Chondrocyte (in vitro differentiated cells): ENCODE measurements at places on chromosomes 7 and 10.
A peak's percentile ranks its signal among the peaks of the same experiment; 100 is the strongest.

DNA sequence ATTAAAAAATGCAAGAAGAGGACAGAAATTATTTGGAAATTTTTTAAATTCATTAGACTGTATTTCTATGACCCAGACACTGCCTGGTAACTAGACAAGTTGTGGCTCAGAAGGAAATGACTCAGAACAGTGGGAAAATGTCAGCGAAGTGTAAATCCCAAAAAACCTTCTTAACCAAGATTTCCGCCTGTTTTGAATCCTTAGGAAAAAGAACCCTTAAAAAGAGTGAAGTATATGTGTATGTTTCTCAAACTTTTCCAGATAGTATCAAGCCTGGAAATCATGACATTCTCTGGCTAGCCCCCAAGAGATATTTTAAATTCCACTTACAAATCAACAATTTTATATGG, 42.7 kb upstream of the PLXNA4 start:
- H3K27me3 ChIP-seq: no peaks in the 10 kb centered on the region
- no peak for DNase-seq
- H3K4me1 ChIP-seq: peaks cover 26% of the 10 kb centered on the region
- no peaks in the 10 kb centered on the region for H3K36me3 ChIP-seq
- H3K27ac ChIP-seq: peak overlapping the region; percentile 93

DNA sequence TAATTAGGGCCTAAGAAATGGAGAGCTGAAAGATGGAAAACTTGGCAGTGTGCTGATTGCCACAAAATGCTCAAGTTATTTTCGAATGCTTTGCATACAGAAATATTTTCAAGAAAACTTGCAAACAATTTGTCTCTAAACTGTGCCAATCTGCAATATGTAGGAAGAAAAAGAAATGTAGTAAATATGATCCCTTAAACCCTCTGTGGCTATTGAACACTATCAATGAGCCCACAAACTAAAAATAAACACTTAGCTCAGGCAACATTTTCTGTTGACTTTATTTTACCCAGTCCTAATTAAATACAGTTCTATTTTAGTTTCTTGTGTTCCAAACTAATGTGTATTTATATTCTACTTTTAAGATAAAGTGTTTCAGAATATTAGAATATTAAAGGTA, 342.1 kb downstream of the SEMA3D start:
- H3K36me3 ChIP-seq: no peaks in the 10 kb centered on the region
- no peaks in the 10 kb centered on the region for H3K27me3 ChIP-seq
- no peak for DNase-seq
- no peak overlapping the region for H3K27ac ChIP-seq
- H3K4me1 ChIP-seq: peaks cover 19% of the 10 kb centered on the region

GRCh38 chr10:70048030-70048723, 4.5 kb upstream of the MACROH2A2 start:
- H3K4me1 ChIP-seq: peaks cover 9% of the 10 kb centered on the region
- DNase-seq: no peak
- no peaks in the 10 kb centered on the region for H3K27me3 ChIP-seq
- no peaks in the 10 kb centered on the region for H3K36me3 ChIP-seq
- H3K4me3 ChIP-seq: no peak overlapping the region

GRCh38 chr7:68425377-68425776, 1172.9 kb upstream of the AUTS2 start:
- no peak overlapping the region for H3K27ac ChIP-seq
- peaks cover 16% of the 10 kb centered on the region for H3K4me1 ChIP-seq
- DNase-seq: no peak
- no peak overlapping the region for H3K4me3 ChIP-seq
- H3K27me3 ChIP-seq: no peaks in the 10 kb centered on the region
- H3K36me3 ChIP-seq: no peaks in the 10 kb centered on the region

DNA sequence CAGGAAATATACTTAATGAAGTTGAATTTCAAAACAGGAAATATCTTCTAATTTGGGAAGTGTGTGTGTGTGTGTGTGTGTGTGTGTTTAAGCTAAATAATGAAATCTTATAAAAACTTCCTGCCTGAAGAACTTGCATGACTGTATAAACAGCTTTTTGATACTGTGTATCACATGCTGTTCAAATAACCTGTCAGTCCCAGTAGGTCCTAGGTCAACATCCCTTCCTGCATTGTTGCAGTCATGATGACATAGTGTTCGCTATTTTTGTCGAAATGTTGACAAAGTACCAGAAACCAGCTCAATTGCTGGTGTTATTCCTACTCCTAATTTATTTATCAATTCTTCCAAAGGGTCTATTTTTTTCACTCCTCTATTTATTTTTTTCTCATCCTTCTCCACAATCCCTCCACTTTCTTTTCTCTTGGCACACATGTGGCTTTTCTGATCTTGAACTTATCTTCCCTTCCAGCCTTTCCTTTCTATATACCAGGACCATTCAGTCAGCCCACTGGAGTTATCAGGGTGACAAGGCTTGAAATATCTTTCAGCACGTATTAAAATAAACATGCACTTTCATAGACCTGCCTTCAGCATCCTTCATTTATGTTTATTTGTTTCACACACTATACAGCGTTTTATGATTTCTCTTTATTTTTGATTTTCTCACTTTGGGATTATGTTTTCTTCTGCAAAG, 115.8 kb downstream of the PLXDC2 start:
- no peak for DNase-seq
- H3K4me1 ChIP-seq: peaks cover 42% of the 10 kb centered on the region
- H3K27ac ChIP-seq: peak overlapping the region; percentile 95
- H3K36me3 ChIP-seq: peaks cover 2% of the 10 kb centered on the region
- no peak overlapping the region for H3K4me3 ChIP-seq

- H3K36me3 ChIP-seq: peaks cover 4% of the 10 kb centered on the region
- no peak overlapping the region for H3K4me3 ChIP-seq
- DNase-seq: no peak
- no peaks in the 10 kb centered on the region for H3K27me3 ChIP-seq
- H3K4me1 ChIP-seq: peaks cover 11% of the 10 kb centered on the region
- peak overlapping the region; percentile 92 for H3K27ac ChIP-seq
Observed at GRCh38 chr10:36023939-36024338, 381.8 kb upstream of the FZD8 start.

- H3K27me3 ChIP-seq: no peaks in the 10 kb centered on the region
- no peaks in the 10 kb centered on the region for H3K36me3 ChIP-seq
- H3K4me1 ChIP-seq: no peaks in the 10 kb centered on the region
- no peak overlapping the region for H3K4me3 ChIP-seq
- no peak overlapping the region for H3K27ac ChIP-seq
Observed at GRCh38 chr7:57427146-57427545, 22.8 kb upstream of the ZNF716 start.

- peaks cover 9% of the 10 kb centered on the region for H3K27me3 ChIP-seq
- H3K4me3 ChIP-seq: no peak overlapping the region
- no peaks in the 10 kb centered on the region for H3K36me3 ChIP-seq
- H3K27ac ChIP-seq: no peak overlapping the region
Observed at GRCh38 chr10:4867520-4868356, 41.7 kb downstream of the AKR1E2 start.

- H3K27me3 ChIP-seq: no peaks in the 10 kb centered on the region
- H3K27ac ChIP-seq: no peak overlapping the region
- H3K4me1 ChIP-seq: peaks cover 39% of the 10 kb centered on the region
- no peak overlapping the region for H3K4me3 ChIP-seq
- no peaks in the 10 kb centered on the region for H3K36me3 ChIP-seq
Observed at GRCh38 chr10:48361176-48361575, 54.7 kb downstream of the MAPK8 start.

- H3K4me3 ChIP-seq: no peak overlapping the region
- H3K27me3 ChIP-seq: no peaks in the 10 kb centered on the region
- peaks cover 25% of the 10 kb centered on the region for H3K4me1 ChIP-seq
- peak overlapping the region; percentile 57 for H3K27ac ChIP-seq
Observed at GRCh38 chr7:76009672-76010600, 15.5 kb upstream of the TMEM120A start.
